WERI-Rb-1 (cell line): ENCODE measurements at places on chromosomes 2 and 18.

GRCh38 chr18:62769216-62769615, 53.9 kb downstream of the PHLPP1 start:
- DNase-seq: no peak

- no peak for DNase-seq
Observed at GRCh38 chr2:140542627-140543026, 1588.2 kb downstream of the LRP1B start.

DNA sequence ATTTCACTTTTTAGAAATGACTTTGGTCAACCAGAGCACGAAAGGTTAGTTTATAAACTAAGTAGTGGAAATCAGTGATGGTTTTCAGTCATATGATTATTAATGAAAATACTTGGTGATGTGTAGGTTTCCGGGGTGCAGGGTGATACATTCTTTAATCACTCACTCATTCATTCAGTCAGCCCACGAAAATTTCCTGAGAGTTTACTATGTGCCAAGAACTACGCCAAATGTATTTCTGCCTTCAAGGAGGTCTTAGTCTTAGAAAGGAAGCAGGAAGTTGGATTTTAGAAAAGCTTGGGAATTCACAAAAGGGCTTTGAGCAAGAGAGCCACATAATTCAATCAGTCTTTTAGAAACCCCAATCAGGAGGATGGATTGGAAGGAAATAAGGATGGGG, 543.6 kb downstream of the PLCL1 start:
- DNase-seq: no peak

- DNase-seq: no peak
Observed at GRCh38 chr2:216109962-216110614, 940 bp downstream of the XRCC5 start.

- DNase-seq: no peak
Observed at GRCh38 chr18:37484983-37485834, 80.4 kb downstream of the CELF4 start.

GRCh38 chr2:78439122-78439521, 586.4 kb upstream of the REG3G start:
- DNase-seq: no peak

GRCh38 chr2:136057023-136057801, 60.7 kb downstream of the CXCR4 start:
- no peak for DNase-seq

GRCh38 chr18:10442551-10442971, 11.9 kb upstream of the APCDD1 start:
- DNase-seq: no peak

DNA sequence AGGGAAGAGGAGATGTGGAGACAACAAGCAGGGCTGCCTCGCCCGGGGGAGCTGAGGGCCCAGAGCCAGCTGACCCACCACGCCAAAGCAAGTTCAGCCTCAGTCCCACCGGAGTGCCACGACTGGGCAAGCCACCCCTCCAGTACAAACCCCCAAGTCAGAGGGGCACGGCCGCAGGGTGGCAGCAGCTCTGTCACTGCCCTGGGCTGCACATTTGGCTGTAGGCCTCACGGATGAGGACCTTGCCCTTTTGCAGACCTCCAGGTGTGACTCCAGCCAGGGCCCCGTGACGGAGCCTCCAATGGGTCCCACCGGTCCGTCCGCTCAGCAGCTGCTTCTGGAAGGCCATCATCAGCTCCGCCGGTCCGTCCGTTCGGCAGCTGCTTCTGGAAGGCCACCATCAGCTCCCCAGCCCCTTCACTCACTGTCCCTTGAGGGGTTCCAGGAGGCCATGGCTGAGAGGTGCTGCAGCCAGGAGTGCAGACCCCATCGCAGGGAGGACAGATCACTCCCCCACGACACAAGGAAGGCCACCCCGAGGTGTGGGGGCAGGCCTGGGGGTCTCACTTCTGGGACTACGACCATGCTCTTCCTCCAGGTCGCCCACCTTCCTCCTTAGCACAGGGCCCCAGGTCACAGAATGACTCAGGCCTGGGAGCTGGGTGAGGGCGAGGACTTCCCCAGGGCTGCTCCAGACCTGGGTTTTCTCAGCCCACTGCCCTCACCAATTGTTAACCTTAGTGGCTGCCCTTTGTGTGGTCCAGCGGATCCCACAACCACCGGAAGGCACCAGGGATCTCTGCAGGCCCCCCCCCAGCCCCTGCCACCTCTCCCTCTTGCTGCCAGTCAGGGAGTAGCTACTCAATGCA, 24.6 kb upstream of the STK25 start:
- no peak for DNase-seq

- no peak for DNase-seq
Observed at GRCh38 chr18:45231617-45232016, 383.7 kb upstream of the SLC14A2 start.

DNA sequence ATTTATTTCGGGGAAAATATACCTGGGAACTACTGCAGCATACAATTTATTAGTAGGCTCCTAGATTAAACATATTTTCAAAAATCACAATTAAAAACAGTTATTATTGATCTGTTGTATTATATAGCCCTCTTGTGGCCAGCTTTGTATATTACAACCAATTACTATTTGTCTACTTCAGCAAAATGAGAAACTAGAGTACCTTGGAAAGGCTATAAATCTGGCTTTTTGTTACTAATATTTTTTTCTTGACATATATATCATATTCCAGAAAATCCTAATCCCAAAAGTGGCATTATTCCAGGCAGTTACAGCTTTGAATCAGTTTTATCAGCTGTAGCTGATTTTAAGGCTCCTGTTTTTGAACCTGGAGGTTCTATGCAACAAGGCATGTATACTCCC, 101.2 kb downstream of the UBR3 start:
- no peak for DNase-seq

DNA sequence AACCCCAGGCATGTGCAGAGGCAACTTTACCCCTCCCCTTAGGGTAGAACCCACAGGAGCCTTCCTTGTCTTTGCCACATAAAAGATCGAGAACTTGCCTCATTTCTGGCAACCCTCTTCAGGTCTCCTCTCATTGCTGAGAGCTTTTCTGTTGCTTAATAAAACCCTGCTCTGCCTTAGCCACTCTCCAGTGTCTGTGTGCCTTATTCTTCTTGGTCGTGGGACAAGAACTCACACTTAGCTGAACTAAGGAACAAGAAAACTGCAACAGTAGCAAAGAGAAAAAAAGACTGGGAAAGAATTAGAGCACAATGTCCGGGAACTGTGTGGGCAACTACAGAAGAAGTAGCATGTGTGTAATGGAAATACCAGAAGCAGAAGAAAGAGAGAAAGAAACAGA, 56.2 kb upstream of the SMIM21 start:
- DNase-seq: no peak

GRCh38 chr18:79458131-79458838, 62.6 kb downstream of the NFATC1 start:
- no peak for DNase-seq

- no peak for DNase-seq
Observed at GRCh38 chr2:99386011-99386410, 48.8 kb downstream of the EIF5B start.

DNA sequence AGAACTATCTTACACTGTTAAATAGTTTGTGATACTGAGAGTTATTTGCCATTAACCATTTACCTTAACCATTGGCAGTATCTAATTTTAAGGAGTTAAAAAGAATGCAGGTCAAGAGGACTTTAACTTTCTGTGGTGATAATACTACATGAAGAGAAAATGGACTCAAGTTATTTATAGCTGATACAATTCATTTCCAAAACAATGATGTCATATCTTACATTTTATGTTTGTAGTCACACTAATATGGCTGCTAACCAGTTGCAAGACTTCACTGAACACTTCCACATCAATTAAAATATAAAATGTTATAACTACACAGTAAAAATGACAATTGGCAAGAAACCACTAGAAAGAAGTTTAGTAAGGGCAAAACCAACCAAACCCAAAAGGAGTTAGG, 77.7 kb downstream of the CDH2 start:
- no peak for DNase-seq

DNA sequence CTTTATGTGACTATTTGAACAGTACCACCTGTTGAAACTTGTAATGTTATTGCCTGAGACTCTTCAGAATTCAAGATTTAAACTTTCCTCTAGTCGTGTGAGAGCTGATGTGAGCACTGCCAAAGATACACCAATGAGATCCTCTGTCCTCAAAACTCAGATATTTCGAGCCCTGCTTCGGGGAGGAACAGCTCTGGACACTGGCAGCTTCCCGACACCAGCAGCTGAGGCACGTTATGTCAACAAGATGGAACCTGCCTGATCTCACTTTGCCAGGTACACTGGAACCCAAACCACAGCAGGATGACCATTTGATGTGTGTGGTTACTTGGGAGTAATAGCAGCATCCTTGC, 319.9 kb upstream of the RBMS1 start:
- DNase-seq: no peak
